Sigmoid colon (tissue), 7 donors: ENCODE measurements at places on chromosomes 11 and 22. TPM values are rescaled to one million over a fixed set of nuclear protein-coding genes. Genes with fewer than 3 reads are reported as not detected.

- H3K27me3 ChIP-seq: no peaks in the 10 kb centered on the region
- H3K36me3 ChIP-seq: peaks cover 11% of the 10 kb centered on the region
- DNase-seq: no peak
- H3K27ac ChIP-seq: no peak overlapping the region
Measured at GRCh38 chr22:26777156-26777801, 119.9 kb downstream of the MIAT start.

ALKBH3 gene
- 31.2 TPM for total RNA-seq

OR9Q2 gene
- total RNA-seq: not detected

MS4A14 gene
- 0.41 TPM for total RNA-seq
